Umbilical cord (tissue), 2 donors: ENCODE measurements at places on chromosomes 11 and 22. TPM values are rescaled to one million over a fixed set of nuclear protein-coding genes. Genes with fewer than 3 reads are reported as not detected.
A peak's percentile ranks its signal among the peaks of the same experiment; 100 is the strongest.

DNA sequence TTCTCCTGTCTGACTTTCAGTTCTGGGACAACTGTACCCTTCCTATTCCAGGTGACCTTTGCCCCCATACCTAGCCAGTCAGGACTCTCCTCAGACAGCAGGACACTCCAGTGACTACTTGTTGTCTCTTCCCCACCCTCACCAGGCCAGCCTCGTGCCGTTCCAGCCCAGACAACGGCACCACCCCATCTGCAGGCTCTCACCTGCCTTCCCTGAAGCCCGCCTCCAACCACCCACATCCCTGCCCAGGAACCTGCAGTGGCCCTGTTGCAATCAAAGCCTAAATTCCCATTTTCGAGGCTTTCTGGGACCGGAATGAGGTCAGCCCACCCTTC lies 3.7 kb downstream of the IL2RB start:
- no peak for DNase-seq

POU2AF1 gene
- 0.48 TPM for total RNA-seq

GRCh38 chr11:78810559-78811009 lies 235.9 kb upstream of the NARS2 start:
- DNase-seq: peak; percentile 85

DNA sequence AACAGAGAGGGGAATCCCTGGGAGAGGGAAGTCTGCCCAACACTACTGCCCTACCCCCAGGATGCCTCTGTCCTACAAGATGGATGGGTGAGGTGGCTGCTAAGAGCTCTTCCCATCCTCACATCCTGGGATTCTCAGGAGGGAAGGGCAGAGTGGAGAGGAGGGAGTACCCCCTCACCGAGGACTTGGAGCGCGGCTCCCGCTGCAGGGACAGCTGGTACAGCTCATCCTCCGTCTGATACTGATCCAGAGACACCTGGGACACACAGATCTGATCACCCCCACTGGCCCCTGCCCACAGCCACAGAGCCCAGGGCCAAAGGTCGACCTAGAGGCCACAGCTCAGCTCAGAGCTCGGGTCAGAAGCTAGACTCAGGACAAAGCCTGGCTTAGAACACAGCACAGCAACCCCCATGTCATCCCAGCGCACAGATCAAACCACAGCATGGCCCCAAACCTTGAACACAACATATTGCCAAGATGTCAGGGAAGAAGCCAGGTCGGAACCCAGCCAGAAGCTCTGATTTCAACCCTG lies 8.2 kb downstream of the RASGRP2 start:
- no peak for DNase-seq

ARSA gene
- total RNA-seq: 5.8 TPM

GRCh38 chr11:15770798-15771414 lies 585.4 kb downstream of the SOX6 start:
- DNase-seq: no peak

GRCh38 chr11:123796226-123796625 lies 9.9 kb downstream of the OR6M1 start:
- DNase-seq: no peak

EXPH5 gene
- total RNA-seq: 5.8 TPM

GRCh38 chr11:77457340-77457739 lies 16.6 kb downstream of the PAK1 start:
- no peak for DNase-seq

- DNase-seq: no peak
Measured at GRCh38 chr11:1049071-1049405, 12.5 kb upstream of the MUC6 start.

PGGHG gene
- total RNA-seq: 9.1 TPM
